ENCODE measurements at places on chromosomes 2 and 18.

DNA sequence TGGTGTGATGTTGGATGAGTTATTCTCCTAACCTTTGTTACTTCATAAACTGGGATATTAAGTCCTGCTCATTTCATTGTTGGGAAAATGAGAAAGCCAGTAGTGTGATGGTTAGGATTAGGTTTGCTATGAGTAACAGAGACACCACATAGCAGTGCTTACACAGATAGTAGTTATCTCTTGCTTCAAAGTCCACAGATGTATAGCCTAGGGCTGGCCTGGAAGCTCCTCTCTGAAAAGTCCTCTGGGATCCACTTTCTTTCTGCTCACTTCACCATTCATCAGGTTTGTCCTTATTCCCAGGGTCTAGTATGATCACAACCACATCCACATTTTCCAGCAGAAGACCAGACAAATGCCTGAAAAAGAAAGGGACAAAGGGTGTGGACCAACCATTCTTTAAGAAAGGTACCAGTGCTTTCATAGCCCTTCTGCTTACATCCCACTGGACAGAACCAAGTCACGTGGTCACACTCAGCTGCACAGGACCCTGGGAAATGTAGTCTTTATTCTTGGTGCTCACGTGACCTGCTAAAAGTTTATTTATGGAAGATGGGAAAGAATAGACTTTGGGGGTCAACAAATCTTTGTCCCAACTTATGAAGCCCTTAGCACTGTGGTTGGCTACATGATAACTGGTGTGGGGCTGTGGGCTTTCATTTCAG lies 108.9 kb downstream of the INSIG2 start:
- no peak for DNase-seq

DNA sequence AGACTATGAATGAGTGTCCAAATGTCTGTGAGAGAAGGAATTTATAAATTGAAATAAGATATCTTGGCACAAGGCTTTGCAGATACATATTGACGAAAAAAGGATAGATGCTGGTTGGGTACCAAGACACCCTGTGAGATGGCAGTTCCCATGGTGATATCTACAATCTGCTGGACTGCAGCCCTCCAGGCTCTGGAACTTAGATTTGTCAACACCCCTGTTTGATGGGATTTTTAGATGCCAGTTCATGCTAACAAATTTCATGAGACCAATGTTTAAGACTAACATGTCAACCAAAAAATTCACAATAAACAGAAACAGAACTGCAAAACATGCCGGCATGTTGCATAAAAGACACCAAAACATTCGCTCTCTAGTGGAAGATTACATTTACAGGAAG lies 400.3 kb upstream of the CNTNAP5 start:
- no peak for DNase-seq

- DNase-seq: no peak
Observed at GRCh38 chr2:112216167-112216566, 38.7 kb downstream of the ZC3H8 start.

GRCh38 chr2:145049475-145049874 lies 529.6 kb upstream of the ZEB2 start:
- no peak for DNase-seq

DNA sequence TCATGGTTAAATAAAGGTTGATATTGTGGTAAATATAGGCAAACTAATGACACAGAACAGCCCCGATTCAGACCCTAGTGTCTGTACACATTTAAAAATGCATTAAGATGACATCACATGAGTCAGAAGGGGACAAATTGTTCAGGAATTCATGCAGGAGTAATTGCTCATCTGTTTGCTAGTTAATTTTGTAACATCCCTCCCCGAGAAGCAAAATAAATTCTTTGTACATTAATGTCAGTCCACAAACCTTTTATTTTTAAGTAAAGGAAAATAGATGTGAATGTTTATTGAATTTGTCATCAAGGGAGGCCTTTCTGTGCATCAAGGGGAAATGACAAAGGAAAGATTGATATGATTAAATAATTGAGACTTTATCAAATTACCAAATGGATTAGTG lies 69.9 kb downstream of the SH3BP4 start:
- DNase-seq: no peak

DNA sequence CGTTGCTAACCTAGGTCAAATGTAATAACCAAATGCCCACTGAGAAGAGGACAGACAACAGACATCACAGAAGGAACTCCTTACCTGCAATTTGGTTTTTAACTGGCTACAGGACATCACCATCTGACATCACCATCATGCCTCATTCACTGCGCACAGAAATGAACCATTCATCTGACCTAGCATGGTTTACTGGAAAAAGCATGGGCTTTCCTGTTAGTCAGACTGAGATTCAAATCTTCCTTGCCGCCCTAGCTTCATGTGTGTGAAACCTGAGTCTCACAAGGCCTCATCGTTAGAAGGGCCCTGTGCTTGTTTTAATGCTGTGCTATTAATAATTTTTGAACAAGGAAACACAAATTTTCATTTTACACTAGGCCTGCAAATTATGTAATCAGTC lies 1.1 kb upstream of the HIBCH start:
- DNase-seq: peak; percentile 27

DNA sequence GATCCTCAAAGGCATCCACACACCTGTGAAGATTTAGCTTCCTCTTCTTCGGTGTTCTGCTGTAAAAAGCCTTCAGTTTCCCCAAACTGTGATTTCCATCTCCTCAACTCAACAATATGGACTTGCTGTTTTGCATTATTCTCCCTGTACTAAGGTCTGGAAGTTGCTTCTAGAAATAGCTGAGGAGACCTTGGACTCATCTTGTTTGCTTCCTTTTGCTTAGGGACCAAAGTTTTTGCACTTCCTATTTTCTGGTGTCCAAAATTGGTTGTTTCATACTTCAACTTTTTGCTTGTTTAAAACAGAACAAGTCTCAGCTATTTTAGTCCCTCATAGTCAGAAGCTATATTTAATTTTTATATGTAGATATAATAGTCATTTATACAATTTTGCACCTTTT lies 201.9 kb upstream of the COPS8 start:
- no peak for DNase-seq
